ENCODE measurements at places on chromosomes 6 and 20.

- no peak for DNase-seq
These were observed 21.0 kb downstream of the SRSF3 start for GRCh38 chr6:36615018-36615761.

GRCh38 chr6:126204126-126204525 is 135.8 kb upstream of the CENPW start:
- DNase-seq = no peak

GRCh38 chr6:25645916-25646315 is 6.1 kb upstream of the SCGN start:
- no peak for DNase-seq

DNA sequence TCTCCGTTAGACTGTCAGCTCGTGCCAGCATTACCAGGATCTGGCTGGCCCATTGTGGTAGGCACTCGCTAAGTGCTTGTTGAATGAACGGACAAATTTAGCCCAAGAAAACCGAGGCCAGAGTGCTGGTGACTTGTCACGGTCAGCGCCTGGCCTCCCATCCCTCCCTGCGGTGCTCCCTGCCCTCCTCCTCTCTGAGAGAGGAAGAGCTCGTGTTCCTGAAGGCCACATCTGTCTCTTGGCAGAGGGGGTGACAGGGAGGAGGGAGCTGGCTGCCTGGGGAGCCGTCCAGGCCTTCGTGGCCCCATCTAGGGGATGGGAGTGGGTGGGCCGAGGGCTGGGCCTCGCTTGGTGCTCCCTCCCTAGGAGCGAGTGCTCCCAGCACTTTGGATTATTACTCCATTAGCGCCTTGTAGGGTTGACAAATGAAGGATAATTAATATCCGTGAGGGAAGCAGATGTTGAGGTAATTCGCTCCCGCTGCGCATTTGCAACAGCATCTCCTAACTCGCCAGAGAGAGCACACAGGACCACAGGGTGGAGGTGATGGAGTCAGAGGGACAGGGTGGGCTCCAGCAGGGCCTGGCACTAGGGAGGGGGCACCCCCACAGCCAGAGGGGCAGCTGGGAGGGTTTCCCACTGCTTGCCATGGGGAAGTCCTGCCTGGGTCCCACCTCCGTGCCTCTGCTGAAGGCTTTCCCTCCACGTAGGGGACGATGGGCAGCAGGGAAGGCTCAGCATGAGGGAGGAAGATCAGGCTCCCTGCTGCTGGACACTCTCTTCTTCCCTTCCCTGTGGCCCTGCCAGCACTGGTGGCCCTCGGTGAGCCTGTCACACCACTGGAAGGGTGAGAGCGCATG is 37.0 kb downstream of the VSTM2L start:
- no peak for DNase-seq

- DNase-seq = no peak
These were observed 184.0 kb downstream of the RPS12 start for GRCh38 chr6:132998418-132998817.

Data from H54 (cell line).